Breast epithelium (tissue), 4 donors: ENCODE measurements at places on chromosomes 7 and 10.

GRCh38 chr10:94409021-94409657 is 6.8 kb downstream of the TBC1D12 start:
- no peak for DNase-seq

DNA sequence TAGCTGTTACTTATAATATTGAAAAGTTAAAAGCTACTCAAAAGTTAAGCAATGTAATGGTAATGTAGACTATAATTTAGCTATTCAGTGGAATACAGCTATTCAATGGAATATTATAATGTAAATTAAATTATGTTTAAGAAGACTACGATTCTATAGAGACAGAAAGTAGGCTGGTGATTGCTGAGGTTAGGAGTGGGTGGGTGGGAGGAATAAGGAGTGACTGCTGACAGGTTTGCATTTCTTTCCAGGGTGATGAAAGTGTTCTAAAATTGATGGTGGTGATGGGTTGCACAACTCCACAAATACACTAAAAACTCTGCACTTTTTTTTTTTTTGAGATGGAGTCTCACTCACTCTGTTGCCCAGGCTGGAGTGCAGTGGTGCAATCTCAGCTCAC is 21.4 kb downstream of the DENND2A start:
- no peak for DNase-seq

- no peak for DNase-seq
Observed at GRCh38 chr7:14698239-14698638, 204.3 kb downstream of the DGKB start.

GRCh38 chr10:121351540-121351939 is 246.7 kb downstream of the FGFR2 start:
- DNase-seq = no peak

DNA sequence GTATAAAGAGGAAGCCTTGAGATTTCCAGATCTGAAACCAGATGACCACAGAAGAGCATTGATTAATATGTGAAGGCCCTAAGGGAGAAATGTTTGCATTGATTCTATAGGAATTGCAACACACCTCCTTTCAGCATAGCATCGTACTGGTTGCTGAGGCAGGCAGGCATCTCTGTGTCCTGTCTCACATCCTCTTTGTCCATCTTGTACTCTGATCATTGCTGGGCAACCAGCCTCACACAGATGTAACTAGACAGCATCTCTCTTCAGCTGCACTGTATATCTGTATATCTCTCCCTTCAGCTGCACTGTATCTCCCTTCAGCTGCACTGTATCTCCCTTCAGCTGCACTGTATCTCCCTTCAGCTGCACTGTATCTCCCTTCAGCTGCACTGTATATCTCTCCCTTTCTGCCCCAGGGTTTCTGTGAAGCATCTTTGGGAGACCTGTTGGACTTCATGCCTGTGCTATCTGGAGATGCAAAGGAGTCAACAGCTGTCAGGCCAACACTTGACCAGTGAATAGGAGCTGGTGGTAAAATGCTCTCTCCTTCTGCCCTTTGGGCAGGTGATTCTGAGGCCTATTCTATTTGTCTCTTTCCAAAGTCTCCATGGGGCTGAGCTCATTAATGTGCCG is 40.3 kb downstream of the TMEM178B start:
- DNase-seq = no peak
